ENCODE measurements at places on chromosomes 13 and 19. TPM values are rescaled to one million over a fixed set of nuclear protein-coding genes. Genes with fewer than 3 reads are reported as not detected.

GRCh38 chr19:7953576-7953975 lies 10.1 kb upstream of the TIMM44 start:
- no peak for DNase-seq
- H3K27ac ChIP-seq: no peak overlapping the region
- no peaks in the 10 kb centered on the region for H3K27me3 ChIP-seq
- H3K4me3 ChIP-seq: no peak overlapping the region
- no peaks in the 10 kb centered on the region for H3K36me3 ChIP-seq
- no peaks in the 10 kb centered on the region for H3K4me1 ChIP-seq

Gene LYPD4
- total RNA-seq: not detected

DNA sequence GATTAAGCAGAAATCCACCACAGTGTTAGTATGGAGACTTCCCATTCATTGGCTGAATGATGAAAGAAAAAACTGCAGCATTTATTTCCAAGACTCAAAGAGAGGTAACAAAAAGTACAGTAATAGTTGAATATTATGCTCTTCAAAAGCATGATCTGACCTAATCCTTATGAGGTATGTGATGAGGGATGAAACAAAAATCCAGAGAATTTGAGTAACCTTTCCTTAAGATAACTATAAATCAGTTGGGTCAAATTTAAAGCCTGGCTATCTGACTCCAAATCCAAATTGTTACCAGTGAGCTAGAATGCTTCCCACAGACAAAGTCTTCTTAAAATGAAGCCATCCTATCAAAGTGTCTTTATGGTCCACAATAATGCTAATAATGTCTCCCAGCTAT lies 38.1 kb downstream of the NUFIP1 start:
- no peaks in the 10 kb centered on the region for H3K27me3 ChIP-seq
- no peak overlapping the region for H3K27ac ChIP-seq
- peaks cover 11% of the 10 kb centered on the region for H3K36me3 ChIP-seq
- no peak for DNase-seq

Gene STARD13
- 0.30 TPM for total RNA-seq

GRCh38 chr13:80510686-80511085 lies 169.8 kb upstream of the SPRY2 start:
- no peaks in the 10 kb centered on the region for H3K27me3 ChIP-seq
- H3K4me3 ChIP-seq: no peak overlapping the region
- H3K4me1 ChIP-seq: no peaks in the 10 kb centered on the region
- H3K27ac ChIP-seq: no peak overlapping the region
- DNase-seq: no peak
- no peaks in the 10 kb centered on the region for H3K36me3 ChIP-seq

GRCh38 chr13:85386424-85386823 lies 412.8 kb downstream of the SLITRK6 start:
- DNase-seq: no peak
- no peaks in the 10 kb centered on the region for H3K36me3 ChIP-seq
- no peak overlapping the region for H3K27ac ChIP-seq
- H3K27me3 ChIP-seq: no peaks in the 10 kb centered on the region
- no peaks in the 10 kb centered on the region for H3K4me1 ChIP-seq
- no peak overlapping the region for H3K4me3 ChIP-seq

DNA sequence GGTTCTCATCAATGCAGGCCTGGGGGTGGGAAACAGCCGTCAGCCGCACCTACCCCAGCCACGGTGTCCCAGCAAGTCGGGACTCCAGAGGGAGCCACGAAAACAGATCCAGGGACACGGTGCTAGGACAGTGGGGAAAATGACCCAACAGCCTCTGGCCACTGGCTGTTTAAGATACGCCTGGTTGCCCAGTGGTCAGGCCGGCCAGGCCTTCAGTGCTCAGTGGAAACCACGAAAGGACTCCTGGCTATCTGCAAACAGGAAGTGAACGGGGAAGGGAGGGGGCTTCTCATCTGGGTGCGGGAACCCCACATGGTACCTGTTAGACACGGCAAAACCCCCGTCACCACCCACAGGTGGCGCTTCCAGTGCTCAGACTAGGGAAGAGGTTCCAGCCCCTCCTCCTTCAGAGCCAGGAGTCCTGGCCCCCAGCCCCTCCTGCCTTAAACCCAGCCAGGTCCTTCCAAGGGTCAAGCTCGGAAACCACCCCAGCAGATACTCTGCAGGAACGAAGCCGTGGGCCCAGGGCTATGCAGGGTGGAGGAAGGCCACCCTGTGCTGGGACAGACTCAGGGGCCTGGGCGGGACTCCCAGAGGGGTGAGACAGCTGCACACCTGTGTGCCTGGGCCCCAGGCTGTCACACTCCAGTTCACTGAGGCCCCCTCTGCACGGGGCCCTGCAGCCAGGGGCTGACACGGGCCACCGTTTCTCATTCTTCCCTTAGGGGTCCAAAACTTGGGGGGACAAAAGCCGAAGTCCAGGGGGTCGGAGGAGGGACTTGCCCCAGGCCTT lies 4.5 kb downstream of the PPP1R12C start:
- DNase-seq: no peak
- H3K27ac ChIP-seq: no peak overlapping the region
- no peaks in the 10 kb centered on the region for H3K36me3 ChIP-seq
- peaks cover 7% of the 10 kb centered on the region for H3K4me1 ChIP-seq
- H3K27me3 ChIP-seq: no peaks in the 10 kb centered on the region
- H3K4me3 ChIP-seq: no peak overlapping the region

Gene ZNF497
- 1.8 TPM for total RNA-seq

GRCh38 chr13:50457415-50458393 lies 385.8 kb downstream of the DLEU7 start:
- no peaks in the 10 kb centered on the region for H3K27me3 ChIP-seq
- DNase-seq: no peak
- H3K36me3 ChIP-seq: no peaks in the 10 kb centered on the region
- H3K4me1 ChIP-seq: peaks cover 3% of the 10 kb centered on the region

Gene NLRP11
- not detected for total RNA-seq

DNA sequence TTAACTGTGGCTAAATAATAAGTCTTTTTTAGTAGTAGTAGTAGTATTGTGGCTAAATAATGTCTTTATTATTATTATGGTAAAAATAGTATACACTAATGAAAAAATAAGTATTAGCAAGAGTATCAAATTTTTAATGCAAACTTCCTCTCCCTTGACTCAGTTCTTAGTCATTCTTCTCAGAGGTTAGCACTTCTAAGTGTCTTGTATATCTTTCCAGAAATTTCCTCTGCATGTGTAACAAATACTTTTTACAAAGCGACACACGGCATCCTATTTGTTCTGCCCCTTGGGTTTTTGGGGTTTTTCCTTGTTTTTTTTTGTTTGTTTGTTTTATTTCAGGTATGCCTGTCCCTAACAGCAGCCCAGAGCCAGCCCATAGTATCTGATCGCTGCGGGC lies 20.9 kb downstream of the SIN3B start:
- H3K27ac ChIP-seq: no peak overlapping the region
- no peaks in the 10 kb centered on the region for H3K27me3 ChIP-seq
- DNase-seq: no peak
- H3K4me1 ChIP-seq: no peaks in the 10 kb centered on the region
- peaks cover 96% of the 10 kb centered on the region for H3K36me3 ChIP-seq

Gene ZIC2
- total RNA-seq: not detected

GRCh38 chr13:59494560-59494970 lies 669.2 kb downstream of the DIAPH3 start:
- H3K27me3 ChIP-seq: no peaks in the 10 kb centered on the region
- H3K4me3 ChIP-seq: no peak overlapping the region
- no peak overlapping the region for H3K27ac ChIP-seq
- H3K36me3 ChIP-seq: no peaks in the 10 kb centered on the region
- no peak for DNase-seq

Gene CDC34
- total RNA-seq: 47.3 TPM

- no peak for DNase-seq
- H3K27me3 ChIP-seq: no peaks in the 10 kb centered on the region
Observed at GRCh38 chr13:48603375-48603774, 50.4 kb upstream of the CYSLTR2 start.

DNA sequence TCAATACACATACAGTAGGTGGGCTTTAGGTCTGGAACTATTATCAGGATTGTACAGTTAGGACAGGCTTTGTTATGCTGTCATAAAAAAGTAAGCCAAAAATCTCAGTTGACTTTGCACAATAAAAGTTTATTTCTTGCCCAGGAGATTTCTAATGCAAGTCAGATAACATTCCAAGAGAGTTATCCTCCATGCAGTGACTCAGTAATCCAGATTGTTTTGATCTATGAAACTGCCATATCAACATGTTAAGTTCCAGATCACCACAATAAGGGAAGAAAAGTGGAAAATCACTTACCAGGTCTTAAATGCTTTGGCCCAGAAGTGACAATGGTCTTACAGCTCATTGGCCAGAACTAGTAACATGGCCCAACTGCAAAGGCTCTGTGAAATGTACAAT lies 636.2 kb upstream of the KLF12 start:
- no peaks in the 10 kb centered on the region for H3K4me1 ChIP-seq
- H3K4me3 ChIP-seq: no peak overlapping the region
- no peaks in the 10 kb centered on the region for H3K27me3 ChIP-seq

GRCh38 chr19:17352608-17353280 lies 15.4 kb downstream of the GTPBP3 start:
- H3K4me1 ChIP-seq: no peaks in the 10 kb centered on the region
- DNase-seq: no peak
- H3K27me3 ChIP-seq: no peaks in the 10 kb centered on the region
- H3K27ac ChIP-seq: no peak overlapping the region
- no peak overlapping the region for H3K4me3 ChIP-seq
- H3K36me3 ChIP-seq: no peaks in the 10 kb centered on the region

DNA sequence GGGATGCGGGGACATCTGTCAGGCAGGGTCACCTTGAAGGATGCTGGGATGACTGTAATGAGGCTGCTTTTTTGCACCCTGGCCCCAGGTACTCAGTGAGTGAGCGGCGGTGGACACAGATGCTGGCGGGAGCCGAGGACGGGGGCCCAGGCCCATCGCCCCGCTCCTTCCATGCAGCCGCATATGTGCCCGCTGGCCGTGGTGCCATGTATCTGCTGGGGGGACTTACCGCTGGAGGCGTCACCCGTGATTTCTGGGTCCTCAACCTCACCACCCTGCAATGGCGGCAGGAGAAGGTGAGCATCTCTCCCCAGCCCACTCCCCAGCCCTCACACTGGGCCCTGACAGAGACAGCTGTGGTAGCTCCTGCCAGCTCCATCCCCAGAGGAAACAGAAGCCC lies 31.3 kb downstream of the MEGF8 start:
- H3K36me3 ChIP-seq: no peaks in the 10 kb centered on the region
- no peak overlapping the region for H3K4me3 ChIP-seq
- no peaks in the 10 kb centered on the region for H3K27me3 ChIP-seq
- H3K27ac ChIP-seq: no peak overlapping the region

DNA sequence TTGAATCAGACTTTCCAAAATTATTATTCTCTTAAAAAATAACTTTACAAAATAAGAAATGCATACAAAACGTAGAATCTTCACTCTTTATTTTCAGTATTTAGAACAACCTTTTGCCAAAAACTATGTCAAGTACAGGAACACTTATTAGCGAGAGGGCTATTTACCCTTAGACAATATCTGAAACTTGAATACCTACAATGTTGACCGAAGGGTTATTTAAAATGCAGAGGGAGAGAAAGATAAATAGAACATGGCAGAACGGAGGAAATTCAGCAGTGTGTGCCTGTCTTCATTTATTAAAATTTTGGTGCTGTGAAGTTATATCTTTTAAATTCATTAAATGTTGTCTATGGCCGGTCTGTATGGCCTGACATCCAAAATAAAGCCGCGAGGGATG lies 198.8 kb downstream of the EFNB2 start:
- no peaks in the 10 kb centered on the region for H3K36me3 ChIP-seq
- no peak overlapping the region for H3K27ac ChIP-seq
- no peaks in the 10 kb centered on the region for H3K4me1 ChIP-seq
- DNase-seq: no peak
- no peak overlapping the region for H3K4me3 ChIP-seq

GRCh38 chr13:113507505-113508345 lies 17.2 kb upstream of the DCUN1D2 start:
- H3K36me3 ChIP-seq: peaks cover 10% of the 10 kb centered on the region
- DNase-seq: no peak
- no peak overlapping the region for H3K27ac ChIP-seq
- H3K27me3 ChIP-seq: no peaks in the 10 kb centered on the region

Gene NCAN
- not detected for total RNA-seq

GRCh38 chr13:113077566-113077952 lies 28.0 kb upstream of the F7 start:
- no peak for DNase-seq
- no peaks in the 10 kb centered on the region for H3K27me3 ChIP-seq
- H3K36me3 ChIP-seq: peaks cover 49% of the 10 kb centered on the region
- no peak overlapping the region for H3K4me3 ChIP-seq
- H3K27ac ChIP-seq: no peak overlapping the region
